Ecto neural progenitor cell (in vitro differentiated cells): ENCODE measurements at places on chromosomes 2 and 18.

GRCh38 chr2:127044165-127044718 is 62.7 kb downstream of the BIN1 start:
- no peak for DNase-seq

- no peak for DNase-seq
These were observed 38.3 kb upstream of the ITGB6 start for GRCh38 chr2:160238392-160238791.

- DNase-seq = no peak
These were observed 69.3 kb downstream of the TTC27 start for GRCh38 chr2:32697156-32697555.

DNA sequence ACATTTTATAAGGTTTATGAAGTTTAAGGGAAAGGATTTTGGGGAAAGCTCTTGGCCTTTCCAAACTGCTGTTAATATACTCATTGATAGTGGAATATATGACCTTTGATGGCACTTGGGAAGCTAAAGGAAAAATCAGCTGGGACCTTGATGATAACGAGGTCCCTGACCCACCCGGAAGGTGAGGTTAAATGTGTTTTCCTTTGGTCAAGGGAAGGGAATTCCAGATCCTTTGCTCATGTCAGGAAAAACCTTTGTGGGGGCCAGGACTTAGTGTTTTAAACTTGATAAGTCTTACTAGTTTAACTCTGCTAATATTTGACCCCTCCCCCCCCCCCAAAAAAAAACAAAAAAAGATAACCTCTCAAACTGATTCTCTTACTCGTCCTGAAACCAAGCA is 50.7 kb downstream of the CRIM1 start:
- no peak for DNase-seq

GRCh38 chr2:26033270-26033817 is 540 bp upstream of the RAB10 start:
- no peak for DNase-seq

DNA sequence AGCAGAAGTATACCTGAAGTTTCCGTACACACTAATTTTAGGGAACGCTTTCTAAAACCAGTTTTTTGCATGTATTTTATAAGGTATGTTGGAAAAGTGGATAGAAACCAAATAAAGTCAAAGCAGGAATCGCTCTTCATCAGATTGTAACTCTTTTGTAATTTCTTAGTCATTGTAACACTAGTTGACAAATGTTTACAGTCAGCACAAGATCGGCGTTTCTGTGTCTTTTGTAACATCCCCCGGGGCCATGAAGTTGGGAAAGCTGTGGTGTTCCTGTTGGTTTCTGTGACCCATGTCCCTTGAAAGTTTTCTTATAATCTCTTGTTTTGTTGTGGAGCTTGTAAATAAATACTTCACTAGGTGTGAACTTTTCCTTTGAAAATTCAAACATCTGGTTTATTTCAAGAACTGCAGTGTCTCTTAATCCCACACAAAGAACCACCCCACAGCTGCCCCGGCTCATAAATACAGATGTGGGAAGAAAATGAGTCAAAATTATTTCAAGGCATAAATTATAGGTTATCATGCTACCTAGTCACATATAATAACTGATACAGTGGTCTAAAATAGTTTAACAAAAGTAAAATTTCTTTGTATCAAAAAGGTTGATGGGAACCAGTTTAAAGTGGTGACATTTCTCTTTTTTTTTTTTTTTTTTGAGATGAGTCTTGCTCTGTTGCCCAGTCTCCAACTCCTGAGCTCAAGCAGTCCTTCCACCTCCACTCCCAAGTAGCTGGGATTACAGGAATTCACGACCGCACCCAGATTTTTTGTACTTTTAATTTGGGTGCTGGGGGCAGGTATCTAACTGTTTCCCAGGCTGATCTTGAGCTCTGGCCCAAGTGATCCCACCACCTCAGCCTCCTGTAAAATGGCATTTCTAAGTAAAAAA is 751 bp upstream of the NMI start:
- no peak for DNase-seq

DNA sequence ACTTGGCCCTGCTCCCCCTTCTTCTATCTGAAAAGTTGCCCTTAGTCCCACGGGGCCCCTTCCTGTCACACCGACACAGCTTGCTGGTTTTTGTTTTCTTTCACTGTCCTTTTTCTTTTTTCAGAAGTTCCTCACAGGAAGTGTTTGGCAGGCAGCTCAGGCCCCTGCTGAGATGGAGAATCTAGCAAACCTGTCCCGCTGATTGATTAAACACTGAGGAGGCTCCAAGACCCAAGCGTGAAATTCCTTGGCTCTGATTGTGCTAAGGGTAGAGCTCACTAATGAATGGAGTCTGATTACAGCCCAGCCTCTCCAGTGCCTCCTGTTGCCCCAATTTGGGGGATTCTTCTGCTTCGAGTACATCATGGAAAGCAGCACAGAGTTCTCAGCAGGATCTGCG is 365.9 kb upstream of the MEX3C start:
- DNase-seq = no peak

- no peak for DNase-seq
These were observed 46.0 kb downstream of the COL3A1 start for GRCh38 chr2:189020179-189020578.

GRCh38 chr2:225756198-225756597 is 356.7 kb downstream of the NYAP2 start:
- no peak for DNase-seq

GRCh38 chr18:46567196-46567595 is 89.8 kb downstream of the LOXHD1 start:
- DNase-seq = no peak

DNA sequence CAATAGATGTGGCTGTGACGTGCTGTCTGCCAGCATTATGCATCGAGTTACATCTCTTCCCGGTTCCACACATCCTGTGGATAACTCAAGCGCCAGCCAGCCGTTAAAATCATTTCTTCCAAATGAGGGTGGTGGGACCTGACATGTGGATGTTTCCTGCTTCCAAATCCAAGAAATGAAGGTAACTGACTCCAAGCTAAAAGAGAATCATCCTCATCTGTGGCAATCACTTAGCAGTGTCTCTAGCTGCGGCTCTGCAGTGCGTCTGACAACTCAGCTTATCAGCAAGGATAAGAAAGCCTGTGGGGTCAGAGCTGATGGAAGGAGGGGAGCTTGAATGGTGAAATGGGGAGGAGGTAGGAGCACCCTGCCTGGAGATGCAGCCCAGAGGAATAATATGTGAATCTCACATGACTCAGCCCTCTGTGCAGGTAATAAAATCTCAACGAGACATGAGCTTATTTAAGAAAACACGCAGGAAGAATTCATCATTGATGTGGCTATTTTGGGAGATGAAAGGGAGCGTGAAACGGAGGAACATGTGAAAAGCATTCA is 382.2 kb upstream of the TRIB2 start:
- no peak for DNase-seq

- DNase-seq = no peak
These were observed 122.5 kb downstream of the FHOD3 start for GRCh38 chr18:36419900-36420531.

GRCh38 chr2:183995632-183996031 is 602.7 kb upstream of the ZNF804A start:
- DNase-seq = no peak

GRCh38 chr18:9742524-9743131 is 34.5 kb downstream of the RAB31 start:
- DNase-seq = no peak

- no peak for DNase-seq
These were observed 411.1 kb downstream of the FIGN start for GRCh38 chr2:163324677-163325076.

DNA sequence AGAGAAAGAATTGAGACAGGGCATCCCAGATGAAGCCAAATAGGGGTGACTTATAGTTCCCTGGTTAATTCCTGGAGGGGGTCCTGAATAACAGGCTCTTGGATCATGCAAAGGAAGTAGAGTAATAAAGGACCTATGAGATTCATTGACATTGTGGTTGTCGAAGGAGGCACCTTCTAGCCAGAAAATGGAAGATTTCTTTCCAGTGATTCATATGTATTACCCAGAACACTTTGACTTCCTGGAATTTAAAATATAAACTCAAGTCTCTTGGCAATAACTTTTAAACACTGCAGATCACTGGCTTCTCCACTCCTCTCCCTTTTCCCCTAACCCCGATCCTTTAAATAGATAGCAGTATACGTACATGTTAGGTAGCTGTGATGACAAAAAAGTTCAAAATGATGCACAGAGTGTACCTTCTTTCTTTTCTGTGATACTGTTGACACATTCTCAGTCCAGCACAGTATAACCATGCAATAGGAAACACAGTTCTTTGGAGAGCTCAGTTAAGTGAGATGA is 211.8 kb downstream of the LTBP1 start:
- DNase-seq = no peak

DNA sequence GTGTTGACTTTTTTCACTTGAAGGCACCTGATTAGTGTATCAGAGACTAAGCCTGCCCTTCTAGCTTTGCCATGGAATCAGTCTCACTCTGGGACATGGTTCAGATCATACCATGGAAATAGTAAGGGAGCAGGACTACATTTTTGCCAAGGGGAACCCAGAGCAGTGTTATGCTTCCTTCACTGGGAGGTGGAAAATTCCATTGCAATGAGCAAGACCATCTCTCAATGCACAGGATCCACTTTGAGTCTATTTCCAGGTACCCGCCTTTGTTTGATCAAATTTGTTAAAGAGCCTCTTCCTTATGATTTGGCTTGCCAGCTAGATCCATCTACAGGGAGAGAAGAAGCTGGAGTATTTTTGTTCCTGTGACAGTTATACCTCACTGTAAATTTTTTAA is 395.8 kb downstream of the MTX2 start:
- no peak for DNase-seq

DNA sequence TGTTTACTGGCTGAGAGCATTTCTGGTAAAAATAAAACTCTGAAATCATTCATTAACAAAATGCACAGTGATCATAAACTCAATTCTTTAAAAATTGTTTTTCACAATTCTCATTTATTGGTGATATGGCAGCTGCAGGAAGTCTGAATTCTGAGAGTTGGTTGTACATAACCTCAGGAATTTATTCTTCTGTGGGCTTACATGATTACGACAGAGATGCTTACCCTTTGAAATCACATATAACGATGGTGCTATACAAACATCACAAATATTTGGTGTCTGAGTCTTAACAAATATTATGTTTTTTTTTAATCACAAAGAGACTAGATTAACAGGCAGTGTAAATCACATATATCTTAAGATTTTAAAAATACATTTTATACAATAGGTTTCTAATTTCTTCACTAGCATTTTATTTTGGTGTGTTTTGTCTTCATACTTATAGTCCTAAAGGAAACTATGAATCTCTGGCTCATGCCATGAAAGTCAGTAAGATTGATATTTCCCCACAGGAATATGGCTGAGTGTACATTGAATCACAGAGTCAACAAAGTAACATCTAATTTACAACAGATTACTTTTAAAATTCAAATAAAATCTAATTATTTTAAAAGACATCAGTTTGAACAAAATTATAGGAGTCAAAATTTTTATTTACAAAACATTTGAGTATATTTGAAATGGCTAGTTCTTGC is 318.8 kb upstream of the THUMPD2 start:
- no peak for DNase-seq

DNA sequence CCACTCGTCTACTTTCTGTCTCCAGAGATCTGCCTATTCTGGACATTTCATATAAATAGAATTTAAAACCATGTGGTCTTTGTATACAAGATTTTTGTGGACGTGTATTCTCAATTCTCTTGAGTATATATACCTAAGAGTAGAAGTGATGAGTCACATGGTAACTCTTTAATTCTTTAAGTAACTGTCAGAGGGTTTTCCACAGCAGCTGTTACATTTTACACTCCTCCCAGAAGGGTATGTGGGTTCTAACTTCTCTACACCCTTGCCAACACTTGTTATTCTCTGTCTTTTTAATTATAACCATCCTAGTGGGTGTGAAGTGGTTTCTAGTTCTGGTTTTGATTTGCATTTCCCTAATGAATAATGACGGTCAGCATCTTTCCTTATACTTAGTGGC is 70.9 kb downstream of the MAP3K20 start:
- no peak for DNase-seq

GRCh38 chr18:8095947-8096570 is 513.2 kb upstream of the RAB12 start:
- DNase-seq = no peak

GRCh38 chr2:159124441-159124911 is 156.0 kb downstream of the TANC1 start:
- DNase-seq = no peak

- no peak for DNase-seq
These were observed 128.3 kb downstream of the SH3BP4 start for GRCh38 chr2:235080101-235080500.

DNA sequence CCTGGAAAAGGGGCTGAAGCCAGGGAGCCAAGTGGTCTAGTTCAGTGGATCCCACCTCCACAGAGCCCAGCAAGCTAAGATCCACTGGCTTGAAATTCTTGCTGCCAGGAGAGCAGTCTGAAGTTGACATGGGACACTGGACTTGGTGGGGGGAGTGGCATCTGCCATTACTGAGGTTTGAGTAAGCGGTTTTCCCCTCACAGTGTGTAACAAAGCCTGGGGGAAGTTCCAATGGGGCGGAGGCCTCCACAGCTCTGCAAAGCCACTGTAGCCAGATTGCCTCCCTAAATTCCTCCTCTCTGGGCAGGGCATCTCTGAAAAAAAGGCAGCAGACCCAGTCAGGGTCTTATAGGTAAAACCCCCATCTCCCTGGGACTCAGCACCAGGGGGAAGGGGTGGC is 144.4 kb downstream of the PTPRM start:
- DNase-seq = no peak

DNA sequence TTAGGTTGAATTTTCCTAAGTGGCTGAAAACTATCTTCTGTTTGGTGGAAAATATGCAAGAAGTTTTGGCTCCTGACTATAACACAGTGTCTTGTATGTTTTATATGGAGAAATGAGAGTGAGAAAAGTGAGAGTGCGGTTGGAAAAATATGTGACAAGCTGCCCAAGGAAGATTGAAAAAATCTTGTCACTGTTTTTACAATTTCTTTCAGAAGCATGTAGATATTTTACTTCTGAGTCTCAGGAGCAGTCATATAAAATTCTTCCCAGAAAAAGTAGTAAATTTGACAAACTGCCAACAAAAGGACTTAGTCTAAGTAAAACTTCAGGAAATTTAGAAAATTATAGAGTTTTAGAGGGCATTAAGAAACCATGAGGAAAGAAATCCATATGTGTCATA is 19.4 kb upstream of the RMND5A start:
- no peak for DNase-seq

- DNase-seq = no peak
These were observed 68.3 kb upstream of the ACYP2 start for GRCh38 chr2:54047091-54047490.
